ENCODE measurements at places on chromosomes 12 and 14.

- no peak for DNase-seq
Measured at GRCh38 chr14:30875788-30876053, 1.4 kb downstream of the COCH start.

GRCh38 chr12:64293654-64294364 lies 71.7 kb upstream of the KICS2 start:
- DNase-seq, result no peak

DNA sequence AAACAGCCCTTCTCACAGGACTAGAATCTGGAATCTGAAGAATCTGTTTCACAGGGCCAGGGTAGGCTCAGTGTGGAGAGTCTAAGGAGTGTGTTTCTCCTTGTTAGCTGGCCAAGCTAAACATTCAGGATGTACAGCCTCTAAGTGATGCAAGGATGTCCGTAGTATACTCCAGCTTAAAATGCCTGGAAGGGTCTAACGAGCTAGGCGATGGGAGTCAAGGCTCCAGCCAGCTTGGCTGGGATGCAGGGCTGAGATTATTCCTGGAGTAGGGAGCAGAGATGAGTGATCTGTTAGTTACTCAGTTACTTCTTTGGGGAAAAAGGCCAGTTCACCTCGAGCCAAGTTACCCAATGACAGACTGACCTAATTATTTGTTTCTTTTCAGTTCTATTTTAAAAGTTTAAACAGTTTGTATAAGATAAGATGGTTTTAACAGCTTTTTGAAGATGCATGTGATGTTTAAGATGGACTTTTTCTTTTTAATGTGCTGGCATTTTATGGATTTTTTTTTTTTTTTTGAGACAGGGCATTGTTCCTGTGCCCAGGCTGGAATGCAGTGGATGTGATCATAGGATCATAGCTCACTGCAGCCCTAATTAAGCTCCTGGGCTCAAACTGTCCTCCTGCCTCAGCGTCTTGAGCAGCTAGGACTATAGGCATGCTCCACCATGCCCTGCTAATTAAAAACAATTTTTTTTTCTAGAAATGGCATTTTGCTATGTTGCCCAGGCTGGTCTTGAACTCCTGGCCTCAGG lies 41.1 kb downstream of the SYNE2 start:
- peak; percentile 94 for DNase-seq

GRCh38 chr14:79514700-79515099 lies 696.6 kb downstream of the DIO2 start:
- DNase-seq, result peak; percentile 87

GRCh38 chr12:92034858-92035401 lies 110.7 kb downstream of the BTG1 start:
- DNase-seq, result peak; percentile 71

GRCh38 chr12:78938341-78939084 lies 73.9 kb downstream of the SYT1 start:
- no peak for DNase-seq

DNA sequence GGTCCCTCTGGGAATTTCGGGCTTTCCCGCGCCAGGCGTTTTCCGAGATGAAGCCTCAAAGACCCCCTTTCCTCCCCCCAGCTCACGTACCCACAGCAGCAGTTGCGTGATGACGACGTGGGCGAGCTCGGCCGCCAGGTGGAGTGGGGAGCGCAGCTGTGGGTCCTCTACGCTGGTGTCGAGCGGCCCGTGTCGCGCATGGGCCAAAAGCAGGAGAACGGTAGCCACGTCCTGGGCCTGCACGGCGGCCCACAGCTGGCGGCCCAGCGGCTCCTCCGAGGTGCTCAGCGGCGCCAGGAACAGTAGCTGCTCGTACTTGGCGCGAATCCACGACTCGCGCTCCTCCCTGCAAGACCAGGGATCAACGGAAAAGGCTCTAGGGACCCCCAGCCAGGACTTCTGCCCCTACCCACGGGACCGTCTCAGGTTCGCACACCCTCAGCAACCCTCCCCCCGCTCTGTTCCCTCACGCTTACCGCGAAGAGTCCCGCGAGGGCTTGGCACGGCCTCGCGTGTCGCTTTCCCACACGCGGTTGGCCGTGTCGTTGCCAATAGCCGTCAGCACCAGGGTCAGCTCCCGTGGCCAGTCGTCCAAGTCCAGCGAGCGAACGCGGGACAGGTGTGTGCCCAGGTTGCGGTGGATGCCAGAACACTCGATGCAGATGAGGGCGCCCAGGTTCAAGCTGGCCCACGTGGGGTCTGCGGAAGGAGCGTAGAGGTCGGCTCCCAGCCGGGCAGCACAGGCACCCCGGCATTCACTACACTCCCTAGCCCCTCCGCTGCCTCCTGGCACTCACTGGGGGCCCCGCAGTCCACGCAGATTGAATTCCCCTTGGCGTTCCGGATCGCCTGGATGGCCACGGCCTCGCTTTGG lies 11.4 kb downstream of the AGAP2 start:
- peak; percentile 20 for DNase-seq

DNA sequence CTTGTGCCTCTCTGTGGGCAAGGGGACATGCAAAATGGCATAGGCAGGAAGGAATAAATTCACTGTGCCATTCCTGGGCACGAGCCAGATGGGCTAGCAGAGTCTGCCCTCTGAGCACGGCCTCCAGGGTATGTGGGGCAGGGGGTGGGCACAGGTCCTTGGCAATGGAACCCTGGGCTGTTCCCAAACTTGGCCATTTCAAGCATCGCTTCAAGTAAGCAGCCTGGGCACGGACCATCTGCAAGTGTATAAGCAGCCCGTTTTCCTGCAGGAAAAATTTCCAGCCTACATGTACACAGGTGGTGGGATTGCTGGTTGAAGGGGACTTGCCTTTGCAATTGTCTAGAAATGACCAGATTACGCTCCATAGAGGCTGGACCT lies 40.3 kb downstream of the CCDC85C start:
- DNase-seq, result no peak

GRCh38 chr12:84502180-84502860 lies 410.3 kb downstream of the SLC6A15 start:
- DNase-seq, result no peak

- DNase-seq, result no peak
Measured at GRCh38 chr12:42557586-42558172, 31.9 kb downstream of the PRICKLE1 start.

DNA sequence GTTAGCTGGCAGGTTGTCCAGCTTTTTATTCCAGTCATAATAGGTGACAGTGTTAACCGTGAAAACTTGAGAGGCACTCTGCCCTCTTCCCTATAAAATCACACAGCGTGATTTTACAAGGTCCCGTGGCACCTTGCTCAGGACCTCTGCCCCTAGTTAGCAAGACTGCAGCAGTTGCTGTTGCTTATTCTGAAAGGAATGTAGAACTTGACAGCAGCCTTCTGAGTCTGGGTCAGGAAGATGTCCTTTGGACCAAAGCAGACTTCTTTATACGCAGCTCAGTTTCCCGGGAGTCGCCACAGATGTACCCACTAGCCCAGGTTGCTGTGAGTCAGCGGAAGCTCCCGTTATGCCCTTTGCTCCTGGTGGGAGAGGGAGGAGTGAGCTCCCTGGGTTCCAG lies 13.2 kb downstream of the PRKAB1 start:
- DNase-seq, result no peak

GRCh38 chr14:93923626-93924025 lies 3.5 kb upstream of the FAM181A start:
- DNase-seq, result no peak

DNA sequence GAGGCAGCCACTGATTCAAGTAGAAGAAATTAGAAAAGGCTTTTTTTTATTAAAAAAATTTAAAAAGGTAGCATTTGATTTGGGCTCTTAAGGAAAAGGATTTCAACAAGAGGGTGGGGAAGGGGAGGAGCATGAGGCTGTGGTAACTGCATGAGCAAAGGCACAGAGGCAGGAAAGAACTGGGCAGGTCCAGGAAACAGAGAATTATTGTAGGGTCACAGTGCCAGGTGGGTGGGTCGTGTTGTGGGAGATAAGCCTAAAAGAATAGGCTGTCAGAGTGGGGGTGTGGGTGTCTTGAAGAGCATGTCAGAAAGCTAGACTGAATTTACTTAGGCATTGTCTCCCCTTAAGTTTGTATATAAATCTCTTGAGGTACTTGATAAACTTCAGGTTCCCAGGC lies 7.8 kb downstream of the LIMA1 start:
- no peak for DNase-seq

DNA sequence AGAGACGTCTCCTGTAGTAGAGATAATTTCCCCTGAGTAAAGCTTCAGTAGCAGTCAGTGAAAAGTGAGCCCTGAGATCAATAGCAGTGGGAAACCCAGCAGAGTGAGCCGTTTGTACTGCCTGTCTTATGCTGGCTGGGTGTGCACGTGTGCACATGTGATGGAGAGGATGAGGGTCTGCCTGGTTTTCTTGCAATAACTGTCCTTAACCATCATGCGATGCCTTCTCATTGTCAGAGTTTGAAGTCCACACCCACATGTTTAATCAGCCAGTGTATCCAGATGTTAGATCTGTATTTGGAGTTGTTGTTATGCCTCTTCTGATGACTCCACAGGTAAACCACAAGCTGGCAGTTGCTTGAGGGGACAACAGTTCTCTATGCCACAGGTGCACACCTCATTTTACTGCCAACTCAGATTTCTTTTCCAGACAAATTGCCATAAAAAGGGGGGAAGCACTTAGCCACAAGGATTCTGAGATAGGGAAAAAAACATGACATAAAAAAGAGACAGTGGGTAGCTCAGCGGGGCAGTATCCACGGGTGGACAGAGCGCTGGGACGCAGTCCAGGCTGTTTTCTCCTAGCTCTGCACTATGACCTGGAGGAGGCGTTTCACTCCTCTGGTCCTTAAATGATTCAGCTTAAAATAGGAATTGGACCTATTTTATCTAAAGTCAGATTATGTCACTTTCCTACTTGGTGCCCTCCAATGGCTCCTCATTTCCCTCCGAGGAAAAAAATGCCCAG lies 192.3 kb downstream of the ANO6 start:
- no peak for DNase-seq

- DNase-seq, result no peak
Measured at GRCh38 chr14:74062809-74063150, 21.5 kb downstream of the ALDH6A1 start.

- DNase-seq, result peak; percentile 89
Measured at GRCh38 chr14:52053044-52053443, 15.8 kb downstream of the NID2 start.

- DNase-seq, result no peak
Measured at GRCh38 chr12:5498806-5499205, 66.9 kb downstream of the NTF3 start.

GRCh38 chr14:72909163-72909562 lies 15.3 kb upstream of the DPF3 start:
- DNase-seq, result no peak

DNA sequence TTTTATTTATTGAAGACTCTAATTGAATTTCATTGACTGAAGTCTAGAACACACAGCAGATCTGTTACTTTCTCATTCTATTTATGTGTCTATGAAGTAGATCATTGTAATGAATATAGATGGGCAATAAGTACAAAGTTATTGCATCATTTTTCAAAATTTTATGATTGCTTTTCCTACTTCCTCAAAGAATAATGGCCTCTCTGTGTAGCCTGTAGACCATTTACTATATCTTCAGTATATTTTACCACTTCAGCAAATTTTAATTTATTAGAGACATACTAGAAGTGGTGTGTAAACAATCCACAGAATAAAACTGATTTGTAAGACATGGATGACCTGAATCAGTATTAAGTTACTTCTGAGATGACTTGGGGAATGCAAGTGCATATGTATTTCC lies 291.7 kb upstream of the FAR2 start:
- no peak for DNase-seq

DNA sequence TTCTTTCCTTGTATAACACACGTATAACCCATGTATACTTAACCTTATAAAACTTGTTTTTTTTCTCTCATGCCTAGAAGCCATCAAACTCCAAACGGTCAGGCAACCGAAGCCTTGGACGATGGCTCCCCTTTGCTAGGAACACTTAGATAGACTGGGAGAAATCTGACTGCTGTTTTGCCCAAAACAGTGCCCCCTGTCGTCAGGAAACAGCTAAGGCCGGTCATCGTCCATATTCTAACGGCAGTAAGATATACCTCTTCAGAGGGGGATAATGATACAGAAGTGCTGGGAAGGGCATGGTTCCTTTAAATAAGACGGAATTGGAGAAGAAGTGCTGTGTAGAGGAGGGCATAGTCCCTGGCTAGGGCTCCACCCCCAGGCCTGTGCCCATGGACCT lies 130.5 kb downstream of the SLC41A2 start:
- DNase-seq, result no peak

- no peak for DNase-seq
Measured at GRCh38 chr12:54437243-54437642, 18.2 kb upstream of the ITGA5 start.

GRCh38 chr12:66082744-66083143 lies 47.8 kb downstream of the LLPH start:
- no peak for DNase-seq

DNA sequence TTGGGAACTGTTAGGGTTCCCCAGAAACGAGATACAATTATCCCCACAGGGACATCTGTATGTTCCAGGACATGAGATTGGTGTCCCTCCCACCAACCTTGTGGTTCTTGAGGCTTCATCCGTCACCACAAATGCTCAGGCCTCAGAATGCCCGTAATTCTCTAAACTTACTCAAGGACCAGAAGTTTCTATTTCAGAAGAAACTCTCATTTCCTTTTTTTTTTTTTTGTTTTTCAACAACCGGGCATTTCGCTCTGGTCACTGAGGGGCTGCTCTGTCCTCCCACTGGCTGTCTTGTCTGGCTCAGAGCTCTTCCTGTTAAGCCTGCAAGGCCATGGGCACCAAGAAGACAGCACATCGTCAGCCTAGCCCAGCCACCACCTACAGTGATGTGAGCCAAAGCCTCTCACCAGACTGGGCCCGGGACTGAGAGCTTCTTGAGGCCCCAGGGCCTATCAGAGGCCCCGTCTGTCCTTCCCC lies 36.2 kb downstream of the VDR start:
- no peak for DNase-seq

GRCh38 chr14:61031026-61031425 lies 50.0 kb downstream of the SLC38A6 start:
- no peak for DNase-seq

GRCh38 chr12:53232646-53233461 lies 845 bp upstream of the RARG start:
- DNase-seq, result no peak

DNA sequence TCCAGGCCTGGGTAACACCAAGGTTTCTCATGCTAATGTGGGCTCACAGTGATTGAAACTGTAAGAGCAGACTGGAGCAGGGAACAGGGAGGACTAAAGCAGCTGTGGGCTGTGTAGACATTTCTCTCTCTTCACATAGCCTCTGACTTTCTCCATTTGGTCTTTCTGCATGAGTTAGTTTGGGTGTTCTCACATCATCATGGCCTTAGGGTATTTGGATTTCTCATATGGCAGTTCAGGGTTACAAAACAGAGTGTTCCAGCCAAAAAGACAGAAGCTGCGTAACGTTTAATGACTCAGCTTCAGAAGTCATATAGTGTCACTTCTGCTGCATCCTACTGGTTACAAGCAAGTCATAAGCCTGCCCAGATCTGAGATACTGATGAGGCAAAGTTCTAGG lies 52.0 kb upstream of the OSBPL8 start:
- peak; percentile 63 for DNase-seq

DNA sequence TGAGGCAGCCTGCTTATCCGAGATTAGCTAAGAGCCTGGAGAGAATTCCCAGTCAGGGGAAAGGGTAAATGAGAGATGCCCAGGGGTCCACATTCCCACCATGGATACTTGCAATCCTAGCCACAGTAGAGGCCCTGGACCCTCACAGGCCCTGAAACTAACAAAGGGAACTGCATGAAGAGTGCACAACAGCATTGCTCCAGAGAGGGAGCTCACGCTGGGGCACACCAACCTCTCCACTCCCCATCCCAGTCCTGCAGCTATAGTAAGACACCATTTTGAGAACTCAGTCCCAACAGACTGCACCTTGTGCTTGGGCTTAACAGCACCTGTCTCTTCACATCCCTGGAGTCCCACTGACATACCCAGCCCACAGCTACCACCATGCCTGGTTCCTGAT lies 30.5 kb downstream of the CEP83 start:
- no peak for DNase-seq

Data from astrocyte (in vitro differentiated cells and primary cell).